ENCODE measurements at places on chromosomes 13 and 19. TPM values are rescaled to one million over a fixed set of nuclear protein-coding genes. Genes with fewer than 3 reads are reported as not detected.
A peak's percentile ranks its signal among the peaks of the same experiment; 100 is the strongest.

ENOX1 gene
- 8.7 TPM for polyA plus RNA-seq

TSSK6 gene
- 1.2 TPM for polyA plus RNA-seq

LMTK3 gene
- 3.7 TPM for polyA plus RNA-seq

MUC16 gene
- 0.06 TPM for polyA plus RNA-seq

ACER1 gene
- polyA plus RNA-seq = 0.16 TPM

- no peak for DNase-seq
Observed at GRCh38 chr19:50412419-50412818, 6.3 kb upstream of the SPIB start.

- peak; percentile 1 for DNase-seq
Observed at GRCh38 chr19:39602224-39602623, at the start of gene LGALS13. Gene LGALS13 (plus strand): TSS chr19:39602524. CDS start chr19:39602569, 45 bp downstream.

GRCh38 chr19:40684280-40684679 is 6.2 kb downstream of the NUMBL start:
- no peak for DNase-seq

- DNase-seq = no peak
Observed at GRCh38 chr13:60893801-60894200, 496.8 kb downstream of the TDRD3 start.

DNA sequence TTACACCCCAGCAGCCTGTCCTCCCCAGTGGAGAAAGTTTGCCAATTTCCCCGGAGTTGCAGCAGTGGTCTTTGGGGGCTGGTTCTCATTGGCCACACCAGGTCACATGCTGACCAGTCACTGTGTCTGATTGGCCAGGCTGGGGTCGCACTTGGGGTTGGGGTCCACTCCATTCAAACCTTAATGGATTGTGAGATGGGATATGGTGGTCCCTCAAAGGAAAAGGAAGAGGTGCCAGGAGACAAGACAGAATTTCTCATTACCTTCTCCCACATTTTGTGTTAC is 3.4 kb downstream of the PPM1N start:
- no peak for DNase-seq

GRCh38 chr13:51261610-51262249 is 39.5 kb downstream of the FAM124A start:
- no peak for DNase-seq

DNA sequence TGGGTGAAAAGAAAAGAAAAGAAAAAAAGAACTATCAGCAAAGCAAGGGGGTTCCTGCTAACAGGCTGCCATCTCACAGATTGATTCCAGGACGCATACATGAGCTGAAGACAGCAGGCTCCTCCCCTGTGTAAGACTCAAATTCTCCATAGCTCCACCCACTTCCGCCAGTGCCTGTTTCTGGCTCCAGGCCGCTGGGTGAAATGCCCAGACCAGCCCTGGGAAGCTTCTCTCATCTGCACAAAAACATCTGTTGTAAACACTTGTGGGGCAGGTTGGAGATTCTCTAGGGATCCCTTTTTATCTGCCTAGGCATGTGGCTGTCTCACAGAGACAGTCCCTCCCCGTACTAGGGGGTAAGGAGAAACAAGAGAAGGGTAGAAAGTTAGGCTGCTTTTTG is 1054.4 kb upstream of the SPRY2 start:
- DNase-seq = no peak

DNA sequence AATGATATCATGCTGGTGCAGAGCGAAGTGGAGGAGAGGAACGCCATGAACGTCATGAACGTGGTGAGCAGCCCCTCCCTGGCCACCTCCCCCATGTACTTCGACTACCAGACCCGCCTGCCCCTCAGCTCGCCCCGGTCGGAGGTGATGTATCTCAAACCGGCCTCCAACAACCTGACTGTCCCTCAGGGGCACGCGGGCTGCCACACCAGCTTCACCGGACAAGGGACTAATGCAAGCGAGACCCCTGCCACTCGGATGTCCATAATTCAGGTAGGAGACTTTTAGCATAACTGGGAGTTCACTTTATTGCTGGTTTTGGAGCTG is 3.3 kb downstream of the PCDH17 start:
- no peak for DNase-seq

DNA sequence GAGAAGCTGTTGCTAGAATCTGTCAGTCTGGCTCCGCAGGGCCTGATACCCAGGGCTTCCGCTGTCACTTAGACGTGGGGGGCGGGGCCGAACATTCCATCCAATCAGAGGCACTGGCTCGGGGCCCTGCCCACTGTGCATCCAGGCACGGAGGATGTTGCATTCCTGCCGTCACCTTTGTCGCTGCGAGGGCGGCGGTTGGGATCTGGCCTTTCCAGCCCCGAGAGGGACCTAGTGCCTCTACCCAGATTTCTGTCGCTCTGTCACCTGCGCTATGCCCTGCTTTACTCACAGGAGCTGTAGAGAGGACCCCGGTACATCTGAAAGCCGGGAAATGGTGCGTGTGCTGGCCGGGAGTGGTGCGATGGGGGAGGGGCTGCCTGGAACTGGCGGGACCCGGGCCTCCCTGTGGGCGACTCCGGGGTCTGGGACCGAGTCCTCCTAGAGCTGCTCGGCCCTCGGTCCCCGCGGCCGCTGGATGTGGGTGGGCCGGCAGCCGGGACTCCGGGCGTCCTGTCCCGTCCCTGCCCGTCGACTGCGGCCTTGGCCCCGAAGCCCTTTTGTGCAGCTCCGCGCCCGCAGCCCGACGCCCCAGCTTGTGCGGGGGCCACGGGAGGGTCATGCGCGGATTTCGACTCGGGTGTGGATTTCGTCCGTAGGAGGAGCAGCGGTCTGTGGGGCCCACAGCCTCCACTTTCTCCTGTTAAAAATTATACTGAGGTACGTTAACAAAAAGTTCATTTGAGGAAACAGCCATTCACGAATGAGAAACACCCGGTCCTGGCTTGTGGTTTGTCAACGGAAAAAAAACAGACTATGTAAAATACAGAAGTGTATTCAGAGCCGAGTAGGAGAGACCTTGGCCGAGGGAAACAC is at the start of gene ZNF439:
Gene ZNF439, plus strand, starts transcription at position 133 of the 876 bp plus-strand sequence. Its CDS starts 142 bp downstream, at position 275.
- DNase-seq = peak; percentile 95

DNA sequence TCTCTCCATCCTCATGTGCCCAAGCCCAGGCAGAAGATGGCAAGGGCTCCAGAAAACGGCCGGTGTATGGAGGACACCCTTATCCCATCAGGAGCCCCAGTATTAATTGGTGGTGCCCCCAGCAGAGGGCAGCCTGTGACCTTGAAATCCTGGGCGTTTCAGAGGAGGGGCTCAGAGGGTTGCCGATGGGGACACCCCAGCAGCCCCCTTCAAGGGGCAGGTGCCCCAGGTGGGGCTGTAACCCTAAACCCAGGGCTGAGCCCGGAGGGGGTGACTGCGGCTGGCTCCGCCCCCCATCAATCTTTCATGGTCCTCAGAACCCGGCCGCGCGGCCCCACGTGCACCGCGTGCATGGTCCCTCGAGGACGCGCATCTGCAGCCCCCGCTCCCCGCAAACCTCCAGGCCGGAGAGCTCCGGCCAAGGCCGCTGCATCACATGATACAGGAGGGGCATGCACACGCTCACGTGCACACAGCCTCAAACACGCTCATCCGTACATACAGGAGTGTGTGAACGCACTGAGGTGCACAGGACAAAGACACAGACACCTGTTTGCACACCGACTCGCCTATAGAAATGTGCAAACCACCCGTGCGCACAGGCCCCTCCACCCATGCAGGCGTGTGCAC is 949 bp downstream of the RAB3A start:
- peak; percentile 26 for DNase-seq

GRCh38 chr13:76499891-76500290 is 386.3 kb downstream of the KCTD12 start:
- no peak for DNase-seq

- DNase-seq = no peak
Observed at GRCh38 chr13:29162638-29163235, 342.6 kb downstream of the MTUS2 start.

DNA sequence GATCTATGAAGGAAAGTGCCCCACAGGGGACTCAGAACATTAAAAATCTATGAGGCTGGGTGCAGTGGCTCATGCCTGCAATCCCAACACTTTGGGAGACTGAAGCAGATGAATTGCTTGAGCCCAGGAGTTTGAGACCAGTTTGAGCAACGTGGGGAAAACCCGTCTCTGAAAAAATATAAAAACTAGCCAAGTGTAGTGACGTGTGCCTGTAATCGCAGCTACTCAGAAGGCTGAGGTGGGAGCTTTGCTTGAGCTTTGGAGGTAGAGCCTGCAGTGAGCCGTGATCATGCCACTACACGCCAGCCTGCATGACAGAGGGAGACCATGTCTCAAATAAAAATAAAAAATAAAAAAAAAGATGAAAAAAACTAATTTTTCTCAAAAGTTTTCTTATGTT is 1070.6 kb downstream of the PCDH9 start:
- DNase-seq = no peak

GRCh38 chr19:12891553-12892021 is 627 bp downstream of the GCDH start:
- DNase-seq = no peak

DNA sequence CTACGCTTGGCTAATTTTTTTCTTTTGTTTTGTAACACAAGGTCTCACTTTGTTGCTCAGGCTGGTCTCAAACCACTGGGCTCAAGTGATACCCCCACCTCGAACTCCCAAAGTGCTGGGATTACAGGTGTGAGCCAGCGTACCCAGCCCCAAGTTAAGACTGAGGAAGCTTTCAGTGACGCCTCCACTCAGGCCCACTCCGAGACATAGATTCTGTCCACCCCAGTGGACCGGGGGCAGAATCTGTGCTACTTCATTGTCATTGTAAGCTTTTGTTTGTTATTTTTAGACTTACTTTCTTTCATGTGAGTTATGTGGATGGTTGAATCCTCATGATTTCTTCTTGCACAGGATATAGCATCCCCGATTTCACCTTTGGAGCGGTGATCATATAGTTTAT is 156.9 kb upstream of the TSHZ3 start:
- no peak for DNase-seq

DNA sequence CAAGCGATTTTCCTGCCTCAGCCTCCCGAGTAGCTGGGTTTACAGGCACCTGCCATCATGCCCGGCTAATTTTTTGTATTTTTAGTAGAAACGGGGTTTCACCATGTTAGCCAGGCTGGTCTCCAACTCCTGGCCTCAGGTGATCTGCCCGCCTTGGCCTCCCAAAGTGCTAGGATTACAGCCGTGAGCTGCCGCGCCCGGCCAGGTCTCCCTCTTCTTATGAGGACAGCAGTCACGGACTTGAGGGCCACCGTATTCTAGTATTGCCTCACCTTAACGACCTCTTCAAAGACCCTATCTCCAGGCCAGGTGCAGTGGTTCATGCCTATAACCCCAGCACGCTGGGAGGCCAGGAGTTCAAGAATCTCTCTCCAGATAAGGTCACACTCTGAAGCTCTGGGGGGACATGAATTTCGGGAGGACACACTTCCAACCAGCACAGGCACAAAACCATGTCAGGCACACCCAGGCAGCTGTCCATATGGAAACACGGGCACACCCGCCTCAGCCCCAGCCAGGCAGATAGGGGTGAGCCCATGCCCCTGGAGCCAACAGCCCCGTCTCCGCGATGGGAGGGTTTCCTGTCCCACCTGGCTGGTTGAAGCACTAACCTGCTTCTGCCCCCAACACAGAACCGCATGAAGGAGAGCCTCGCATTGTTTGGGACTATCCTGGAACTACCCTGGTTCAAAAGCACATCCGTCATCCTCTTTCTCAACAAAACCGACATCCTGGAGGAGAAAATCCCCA is 21.3 kb upstream of the S1PR4 start:
- no peak for DNase-seq

DNA sequence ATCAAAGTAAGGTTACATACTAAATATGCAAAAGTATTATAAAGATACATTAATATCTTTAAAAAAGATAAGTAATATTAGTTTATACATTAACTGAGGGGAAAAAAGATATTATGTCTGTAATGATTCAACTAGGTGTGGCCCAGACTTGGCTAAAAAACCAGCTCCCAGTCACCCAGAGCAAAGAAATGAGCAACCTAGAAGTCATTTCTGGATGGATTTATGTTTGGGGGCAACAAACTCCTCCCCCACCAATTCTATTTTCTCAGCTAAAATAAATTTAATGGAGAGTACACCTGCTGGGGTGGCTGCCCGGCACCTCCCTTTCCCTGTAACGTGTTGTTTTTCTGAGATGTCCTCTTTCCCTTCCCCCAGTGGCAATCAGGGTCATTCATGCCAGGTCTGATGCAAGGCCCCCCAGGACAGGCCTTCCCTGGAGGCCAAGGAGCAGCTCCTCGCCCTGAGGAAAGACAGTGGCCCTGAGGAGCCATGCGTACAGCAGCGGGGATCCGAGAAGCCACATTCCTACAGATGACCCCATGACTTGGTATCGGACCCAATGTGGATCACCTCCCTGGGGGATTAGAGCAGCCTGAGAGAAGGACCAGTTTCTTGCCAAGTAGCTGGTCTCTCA is 78.6 kb upstream of the DOCK9 start:
- DNase-seq = no peak

- DNase-seq = no peak
Observed at GRCh38 chr19:57800696-57801095, 14.0 kb downstream of the ZNF552 start.

DNA sequence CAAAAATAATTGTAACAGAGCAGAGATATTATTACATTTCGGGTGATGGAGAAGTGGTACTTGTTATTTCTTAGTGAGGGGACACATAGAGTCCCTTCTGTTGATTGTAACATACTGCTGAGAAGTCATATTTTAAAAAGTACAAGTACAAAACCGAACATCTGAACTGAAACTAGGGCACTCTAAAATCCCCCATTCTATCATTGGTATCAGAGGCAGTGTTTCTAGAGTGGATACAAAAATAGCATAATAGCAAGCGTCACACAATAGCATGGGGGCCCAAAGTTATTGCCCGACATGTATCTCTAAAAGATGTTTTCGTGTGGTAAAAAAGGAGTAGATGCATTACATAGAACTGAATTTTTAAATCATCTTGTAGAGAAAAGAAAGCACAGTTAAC is 502.1 kb upstream of the SLC10A2 start:
- no peak for DNase-seq

- no peak for DNase-seq
Observed at GRCh38 chr19:19653597-19654147, 9.8 kb downstream of the ATP13A1 start.

DNA sequence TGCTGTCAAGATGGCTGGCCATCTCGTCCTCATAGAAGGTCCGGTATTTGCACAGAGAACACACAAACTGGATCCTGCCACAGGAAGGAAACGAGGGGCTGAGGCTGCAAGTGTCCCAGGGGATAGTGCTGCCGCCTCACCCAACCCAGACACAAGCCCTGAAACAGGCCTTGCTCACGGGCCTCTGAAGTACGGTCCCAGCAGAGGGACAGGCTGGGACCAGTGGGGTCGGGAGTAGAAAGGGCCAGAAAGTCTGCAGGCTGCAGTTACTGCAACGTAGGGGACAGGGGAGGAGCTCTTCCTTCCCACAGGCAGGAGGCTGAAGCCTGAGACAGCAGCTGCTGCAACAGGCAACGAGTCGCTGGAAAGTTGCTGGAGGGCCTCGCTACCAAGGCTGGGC is 18.2 kb upstream of the AKAP8 start:
- DNase-seq = no peak

- no peak for DNase-seq
Observed at GRCh38 chr19:41420101-41420880, 6.9 kb downstream of the B3GNT8 start.
